ENCODE measurements at places on chromosomes 1 and 21.

DNA sequence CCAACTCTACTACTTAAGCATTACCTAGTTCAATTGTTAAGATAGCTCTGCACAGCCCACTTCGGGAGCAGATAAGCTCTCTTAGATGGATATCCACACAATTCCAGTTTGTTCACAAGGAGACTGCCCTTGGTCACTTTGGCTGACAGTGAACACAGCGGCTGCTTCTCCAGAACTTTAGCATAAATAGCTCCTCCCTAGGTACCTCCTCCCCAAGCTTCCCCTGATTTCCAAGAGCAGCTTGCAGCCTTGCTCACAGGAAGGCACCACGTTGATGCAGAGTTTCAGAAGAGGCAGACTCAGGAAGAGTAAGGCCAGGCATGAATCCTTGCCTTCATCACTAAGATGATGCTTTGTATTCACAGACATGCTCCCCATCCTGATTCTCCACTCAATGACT, 24.7 kb downstream of the TFF3 start:
- DNase-seq: no peak

DNA sequence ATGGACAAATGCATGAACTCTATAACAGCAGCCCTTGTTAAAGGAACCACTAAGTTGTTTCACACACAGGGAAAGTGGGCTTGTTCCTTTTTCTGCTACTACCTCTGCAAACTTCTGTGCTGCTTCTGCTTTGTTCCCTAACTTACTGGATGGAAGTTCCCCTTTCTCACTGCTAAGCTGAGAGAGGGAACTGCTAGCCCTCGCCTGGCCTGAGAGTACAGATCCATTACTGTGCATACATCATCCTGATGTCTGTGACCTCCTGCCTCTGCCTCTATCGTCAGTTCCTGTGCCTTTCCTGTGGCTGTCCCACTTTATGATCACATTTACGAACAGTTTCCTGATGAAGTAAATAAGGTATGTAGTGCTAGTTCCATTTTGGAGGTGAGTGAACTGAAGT, 3.5 kb downstream of the GNAT2 start:
- DNase-seq: no peak

DNA sequence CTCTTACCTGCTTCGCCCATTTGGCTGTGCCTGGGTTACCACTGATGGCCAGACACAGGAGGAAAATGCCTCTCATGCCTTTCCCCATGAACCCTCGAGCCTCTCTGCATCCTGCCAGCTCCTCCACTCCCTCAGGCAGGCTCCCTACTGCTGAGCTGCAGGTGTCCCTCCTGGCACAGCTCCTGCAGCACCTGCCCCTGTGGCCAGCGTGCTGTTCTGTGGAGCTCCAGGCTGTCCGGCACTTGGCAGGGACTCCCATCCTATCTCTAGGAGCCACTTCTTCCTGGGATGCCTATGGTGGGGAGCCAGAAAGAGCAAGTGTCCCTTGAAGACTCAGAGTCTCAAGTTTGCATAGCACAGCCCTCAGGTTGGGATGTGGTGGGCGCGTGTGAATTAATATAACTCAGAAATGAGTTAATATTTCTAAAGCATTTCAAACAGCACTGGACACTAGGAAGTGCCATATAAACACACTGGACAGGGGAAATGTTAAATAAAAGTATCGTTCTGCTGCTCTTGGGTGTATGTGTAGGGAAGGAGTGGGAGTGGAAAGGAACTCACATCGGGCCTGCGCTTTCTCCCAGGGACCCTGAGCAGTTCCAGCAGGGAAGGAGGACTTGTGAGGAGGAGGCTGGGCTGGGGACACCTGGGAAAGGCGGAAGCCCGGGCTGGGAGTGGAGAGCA, 2.7 kb downstream of the LRRC71 start:
- no peak for DNase-seq

DNA sequence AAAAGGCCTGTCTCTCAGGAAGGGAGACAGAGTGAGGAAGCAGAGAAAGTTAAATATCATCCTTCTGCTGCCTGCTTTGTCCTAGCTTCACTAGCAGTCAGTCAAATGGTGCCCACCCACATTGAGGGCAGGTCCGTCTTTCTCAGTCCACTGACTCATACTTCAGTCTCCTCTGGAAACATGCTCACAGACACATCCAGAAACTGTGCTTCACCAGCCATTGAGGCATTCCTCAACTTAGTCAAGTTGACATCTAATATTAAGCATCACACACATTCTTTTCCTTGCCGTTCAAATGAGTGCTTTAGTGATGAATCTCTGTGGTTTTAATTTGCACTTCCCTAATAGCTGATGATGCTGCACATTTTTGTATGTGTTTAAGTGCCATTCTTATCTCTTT, 777.8 kb upstream of the PRMT6 start:
- DNase-seq: no peak

- DNase-seq: no peak
Measured at GRCh38 chr21:39098696-39099200, 84.5 kb downstream of the PSMG1 start.

GRCh38 chr1:13829152-13829769, 129.3 kb downstream of the PRDM2 start:
- no peak for DNase-seq

Measured in HCEC 1CT (cell line).